ENCODE measurements at places on chromosomes 3 and 15.
A peak's percentile ranks its signal among the peaks of the same experiment; 100 is the strongest.

- no peak overlapping the region for H3K4me3 ChIP-seq
- no peaks in the 10 kb centered on the region for H3K36me3 ChIP-seq
Observed at GRCh38 chr3:94162700-94163099, 99.8 kb downstream of the NSUN3 start.

GRCh38 chr3:13533885-13534301 is 15.0 kb upstream of the FBLN2 start:
- H3K27me3 ChIP-seq, result peaks cover 47% of the 10 kb centered on the region
- H3K27ac ChIP-seq, result no peak overlapping the region
- no peak overlapping the region for H3K4me3 ChIP-seq
- peaks cover 5% of the 10 kb centered on the region for H3K36me3 ChIP-seq
- DNase-seq, result no peak

DNA sequence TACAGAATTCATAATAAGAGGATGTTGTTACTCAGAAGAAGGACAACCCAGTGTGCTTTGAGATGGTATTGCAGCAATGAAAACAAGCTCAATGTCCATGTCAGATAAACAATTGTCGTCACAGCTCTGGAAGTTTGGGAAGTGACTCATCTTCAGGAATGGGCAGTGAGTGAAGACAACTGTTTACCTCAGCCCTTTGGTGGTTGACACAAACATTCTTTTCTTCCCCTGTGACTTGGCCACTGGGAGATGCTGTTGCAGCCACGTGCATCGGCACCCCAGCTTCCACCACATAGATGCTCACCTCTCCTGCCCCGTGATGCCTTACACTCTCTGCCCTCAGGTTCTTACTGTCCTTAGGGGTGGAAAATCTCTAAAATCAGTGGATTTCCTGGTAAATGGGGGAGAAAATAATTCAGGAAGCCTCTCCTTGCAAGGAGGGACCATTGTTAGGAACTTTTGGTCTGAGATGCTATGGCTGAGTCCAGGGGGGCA is 114.1 kb upstream of the GALNT15 start:
- peaks cover 6% of the 10 kb centered on the region for H3K36me3 ChIP-seq
- H3K4me3 ChIP-seq, result peak overlapping the region; percentile 78
- no peak overlapping the region for H3K27ac ChIP-seq
- no peak for DNase-seq
- H3K4me1 ChIP-seq, result no peaks in the 10 kb centered on the region

DNA sequence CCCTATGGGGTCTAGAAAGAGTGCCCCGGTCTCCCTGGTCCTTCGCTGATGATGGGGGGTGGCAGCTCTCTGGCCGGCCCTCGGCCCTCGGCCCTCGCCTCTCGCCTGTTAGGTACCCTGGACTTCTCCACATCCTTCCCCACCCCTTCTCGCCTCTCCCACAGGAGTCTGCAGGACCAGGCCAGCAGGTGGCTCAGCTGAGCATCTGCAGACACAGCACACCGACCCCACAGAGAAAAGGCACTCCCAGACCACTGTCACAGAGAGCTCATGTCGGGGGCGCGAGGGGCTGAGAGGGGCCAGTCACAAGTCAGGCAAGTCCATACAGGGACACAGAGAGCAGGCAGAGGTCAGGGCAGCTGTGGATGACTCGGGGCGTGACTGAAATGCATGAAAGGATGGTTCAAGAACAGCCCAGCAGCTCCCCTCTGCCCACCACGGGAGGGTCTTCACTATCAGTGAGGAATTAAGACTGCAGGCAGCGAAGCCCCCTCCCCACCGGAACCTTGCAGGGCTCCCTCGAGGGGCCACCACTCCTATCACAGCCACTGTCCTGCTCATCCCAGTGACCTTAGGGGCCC is 181.7 kb upstream of the NSMCE3 start:
- H3K4me3 ChIP-seq, result no peak overlapping the region
- H3K4me1 ChIP-seq, result peaks cover 9% of the 10 kb centered on the region

DNA sequence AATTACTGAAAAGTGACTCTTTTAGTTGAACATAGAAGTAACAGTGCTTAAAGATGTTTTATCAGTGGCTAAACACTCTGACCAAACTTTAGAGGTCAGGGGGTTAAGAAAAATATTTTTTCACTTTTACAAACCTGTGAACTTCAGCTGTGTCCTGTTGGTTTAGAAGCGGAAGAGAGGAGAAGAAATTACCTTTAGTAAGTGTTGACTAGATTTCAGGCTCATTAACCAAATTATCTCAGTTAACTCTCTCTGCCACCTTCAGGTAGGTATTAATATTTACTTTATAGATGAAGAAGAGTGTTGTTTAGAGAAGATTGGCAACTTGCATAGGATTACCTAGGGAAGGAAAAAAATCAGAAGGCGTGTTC is 151.9 kb upstream of the CMC1 start:
- no peak overlapping the region for H3K4me3 ChIP-seq
- H3K27me3 ChIP-seq, result no peaks in the 10 kb centered on the region
- peaks cover 2% of the 10 kb centered on the region for H3K36me3 ChIP-seq
- no peaks in the 10 kb centered on the region for H3K4me1 ChIP-seq
- H3K27ac ChIP-seq, result no peak overlapping the region

GRCh38 chr3:180048103-180048502 is 11.4 kb upstream of the PEX5L start:
- peaks cover 5% of the 10 kb centered on the region for H3K27me3 ChIP-seq
- H3K4me3 ChIP-seq, result no peak overlapping the region
- no peak overlapping the region for H3K27ac ChIP-seq
- DNase-seq, result no peak
- H3K4me1 ChIP-seq, result no peaks in the 10 kb centered on the region
- no peaks in the 10 kb centered on the region for H3K36me3 ChIP-seq

GRCh38 chr3:182124187-182124586 is 412.5 kb downstream of the SOX2 start:
- no peak overlapping the region for H3K4me3 ChIP-seq
- H3K27ac ChIP-seq, result no peak overlapping the region
- no peak for DNase-seq

GRCh38 chr3:46429250-46429649 is 22.2 kb downstream of the CCRL2 start:
- peaks cover 10% of the 10 kb centered on the region for H3K4me1 ChIP-seq
- no peak for DNase-seq
- H3K27ac ChIP-seq, result no peak overlapping the region

DNA sequence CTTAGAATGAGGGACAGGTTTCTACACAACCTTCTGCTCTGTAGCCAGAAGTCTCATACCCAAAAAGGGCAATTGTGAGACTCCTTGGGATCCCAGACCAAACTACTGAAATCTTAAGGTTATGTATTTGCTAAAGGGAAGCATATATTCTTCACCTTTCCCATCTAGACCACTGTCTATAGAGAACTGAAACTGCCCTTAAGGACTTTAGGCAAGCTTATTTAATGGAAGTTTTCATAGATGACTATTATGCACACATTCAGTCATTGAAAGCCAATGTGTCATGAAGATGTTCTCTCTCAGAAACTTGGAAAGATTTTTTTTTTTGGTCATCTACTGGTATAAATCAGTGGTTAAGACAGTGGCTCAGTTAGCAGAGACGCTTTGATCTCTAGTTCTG is 365.3 kb downstream of the MCTP2 start:
- no peak overlapping the region for H3K4me3 ChIP-seq
- H3K4me1 ChIP-seq, result no peaks in the 10 kb centered on the region
- peaks cover 40% of the 10 kb centered on the region for H3K27me3 ChIP-seq
- no peak for DNase-seq

GRCh38 chr3:13484851-13485590 is 4.9 kb downstream of the HDAC11 start:
- H3K27ac ChIP-seq, result peak overlapping the region; percentile 91
- H3K36me3 ChIP-seq, result no peaks in the 10 kb centered on the region
- H3K27me3 ChIP-seq, result no peaks in the 10 kb centered on the region
- peaks cover 27% of the 10 kb centered on the region for H3K4me1 ChIP-seq
- H3K4me3 ChIP-seq, result no peak overlapping the region

DNA sequence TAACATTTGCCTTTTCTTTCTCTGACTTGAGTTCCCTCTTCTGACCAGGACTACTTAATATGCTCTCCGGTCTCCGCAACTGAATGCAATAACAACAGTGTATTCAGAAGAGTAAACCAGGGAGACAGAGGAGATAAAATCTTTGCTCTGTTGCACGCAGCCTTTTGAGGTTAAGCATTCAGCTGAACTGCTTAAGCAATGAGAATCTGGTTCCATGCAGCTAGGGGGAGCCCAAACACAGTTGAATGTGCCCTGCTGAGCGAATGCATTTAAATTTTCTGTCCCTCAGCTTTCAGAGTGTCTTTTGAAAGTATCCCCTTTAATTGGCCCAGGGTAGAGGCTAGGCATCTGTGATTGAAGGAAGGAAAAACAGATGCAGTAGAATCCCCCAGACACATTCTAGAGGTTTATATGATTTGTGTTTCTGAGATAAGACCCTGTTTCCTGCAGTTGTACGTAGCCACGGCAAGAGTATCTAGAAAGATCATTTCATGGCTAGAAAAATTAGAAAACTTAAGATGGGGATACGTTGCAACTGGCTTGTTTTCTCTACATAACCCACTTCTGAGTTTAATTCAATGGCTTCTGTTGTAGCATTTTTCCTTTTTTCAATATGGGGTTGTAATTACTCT is 309.6 kb downstream of the TUSC7 start:
- no peaks in the 10 kb centered on the region for H3K36me3 ChIP-seq
- no peak overlapping the region for H3K27ac ChIP-seq
- H3K27me3 ChIP-seq, result no peaks in the 10 kb centered on the region
- no peaks in the 10 kb centered on the region for H3K4me1 ChIP-seq
- H3K4me3 ChIP-seq, result no peak overlapping the region

DNA sequence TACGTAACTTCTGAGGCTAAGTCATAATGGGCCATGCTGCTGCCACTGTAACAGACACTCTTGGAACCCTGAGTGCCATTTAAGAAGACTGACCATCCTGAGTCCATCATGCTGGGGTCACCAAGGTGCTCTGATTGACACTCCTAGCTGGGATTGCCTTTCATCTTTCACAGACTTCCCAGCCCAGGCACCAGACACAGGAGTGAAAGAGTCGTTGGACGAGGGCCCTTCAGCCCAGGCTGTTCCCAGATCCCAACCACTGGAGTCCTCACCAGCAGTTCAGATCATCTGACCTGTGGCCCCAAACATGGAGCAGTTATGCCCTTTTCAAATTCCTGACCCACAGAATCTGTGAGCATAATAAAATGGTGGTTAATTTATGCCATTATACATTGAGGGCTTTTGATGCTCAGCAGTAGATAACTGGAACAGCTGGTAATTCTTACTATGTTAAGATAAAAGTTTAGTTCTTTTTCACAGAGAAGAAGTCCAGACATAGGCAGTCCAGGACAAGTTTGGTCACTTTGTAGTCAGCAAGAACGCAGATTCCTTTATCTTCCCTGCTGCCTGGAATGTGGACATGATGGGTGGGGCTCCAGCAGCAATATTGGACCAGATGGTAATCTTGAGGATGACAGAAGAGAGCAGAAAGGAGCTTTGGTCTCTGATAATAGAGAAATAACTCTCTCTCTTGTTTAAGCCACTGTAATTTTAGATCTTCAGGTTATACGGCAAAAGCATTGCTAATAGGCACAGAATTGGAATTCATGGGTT is 7.3 kb upstream of the EHD4 start:
- no peaks in the 10 kb centered on the region for H3K36me3 ChIP-seq
- H3K4me1 ChIP-seq, result peaks cover 16% of the 10 kb centered on the region
- peaks cover 9% of the 10 kb centered on the region for H3K27me3 ChIP-seq
- peak overlapping the region; percentile 39 for H3K4me3 ChIP-seq
- DNase-seq, result no peak

DNA sequence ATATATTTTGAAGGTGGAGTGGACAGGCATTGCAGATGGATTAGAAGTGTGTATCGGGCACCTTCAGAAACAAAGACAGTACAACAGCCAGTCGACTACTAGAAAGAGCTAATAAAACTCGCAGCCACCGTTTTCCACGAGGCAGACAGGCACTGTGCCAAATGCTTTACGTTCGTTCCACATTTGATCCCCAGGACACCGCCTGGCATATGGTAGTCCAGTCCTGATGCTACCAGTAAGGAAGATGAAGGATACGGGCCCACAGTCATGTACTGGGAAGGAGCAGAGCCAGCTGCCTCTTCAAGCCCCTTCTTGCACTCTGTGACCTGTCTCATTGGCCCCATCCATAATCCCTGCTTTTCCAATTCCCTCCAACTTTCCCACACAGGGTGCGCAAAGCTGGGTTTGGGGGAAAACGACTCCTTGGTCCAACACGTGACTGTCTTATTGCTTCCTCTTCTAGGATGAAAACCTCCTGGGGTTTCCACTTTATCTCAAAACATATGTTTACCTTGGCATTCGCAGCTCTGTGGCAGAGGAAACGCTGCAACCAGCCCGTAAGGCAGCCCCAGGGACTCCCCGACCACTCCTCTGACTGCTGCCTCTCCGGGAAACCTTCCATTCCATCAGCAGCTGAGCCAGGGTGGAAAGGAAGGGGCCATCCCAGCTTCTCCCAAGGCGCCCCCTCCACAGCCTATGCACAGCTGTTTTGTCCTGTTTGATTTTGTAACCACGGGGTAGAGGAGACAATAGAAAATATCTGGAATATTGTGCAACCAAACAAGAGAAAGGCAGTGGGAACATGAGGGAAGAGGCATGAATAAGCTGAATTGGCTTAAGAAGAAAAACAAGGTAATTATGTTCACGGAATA is 107.4 kb downstream of the ADAMTS17 start:
- peaks cover 3% of the 10 kb centered on the region for H3K36me3 ChIP-seq
- H3K4me1 ChIP-seq, result peaks cover 16% of the 10 kb centered on the region
- H3K27me3 ChIP-seq, result no peaks in the 10 kb centered on the region
- no peak for DNase-seq
- H3K4me3 ChIP-seq, result no peak overlapping the region
- H3K27ac ChIP-seq, result no peak overlapping the region

DNA sequence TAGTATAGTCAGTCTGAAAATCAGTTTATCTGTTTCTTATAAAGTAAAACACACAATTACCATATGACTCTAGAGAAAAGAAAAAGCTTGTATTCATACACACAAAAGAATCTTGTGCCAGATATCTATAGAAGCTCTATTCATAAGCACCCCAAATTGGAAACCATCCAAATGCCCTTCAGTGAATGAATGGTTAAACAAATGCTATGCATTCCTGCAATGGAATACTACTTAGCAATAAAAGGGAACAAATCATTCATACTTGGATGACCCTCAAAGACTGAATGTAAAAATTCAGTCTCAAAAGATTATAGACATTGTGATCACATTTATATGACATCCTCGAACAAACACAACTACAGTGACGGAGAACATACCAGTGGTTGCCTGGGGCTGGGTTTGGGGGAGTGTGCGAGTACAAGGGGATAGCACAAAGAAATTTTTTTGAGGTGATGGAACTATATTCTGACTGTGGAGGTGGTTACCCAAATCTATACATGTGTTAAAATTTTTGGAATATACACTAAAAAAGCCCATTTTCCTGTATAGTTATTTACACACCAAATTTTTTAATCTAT is 680.6 kb downstream of the NTRK3 start:
- no peaks in the 10 kb centered on the region for H3K4me1 ChIP-seq
- H3K27ac ChIP-seq, result no peak overlapping the region
- no peak overlapping the region for H3K4me3 ChIP-seq
- peaks cover 2% of the 10 kb centered on the region for H3K36me3 ChIP-seq
- peaks cover 4% of the 10 kb centered on the region for H3K27me3 ChIP-seq
- DNase-seq, result no peak

- no peaks in the 10 kb centered on the region for H3K36me3 ChIP-seq
- no peak overlapping the region for H3K27ac ChIP-seq
- no peak for DNase-seq
- no peak overlapping the region for H3K4me3 ChIP-seq
Observed at GRCh38 chr15:48592933-48593332, 52.6 kb downstream of the FBN1 start.
